ENCODE measurements at places on chromosomes 4 and X.

GRCh38 chr4:185470501-185471195, 885 bp downstream of the CCDC110 start:
- peak; percentile 19 for DNase-seq

GRCh38 chrX:46637938-46638337, 64.4 kb downstream of the CHST7 start:
- no peak for DNase-seq

DNA sequence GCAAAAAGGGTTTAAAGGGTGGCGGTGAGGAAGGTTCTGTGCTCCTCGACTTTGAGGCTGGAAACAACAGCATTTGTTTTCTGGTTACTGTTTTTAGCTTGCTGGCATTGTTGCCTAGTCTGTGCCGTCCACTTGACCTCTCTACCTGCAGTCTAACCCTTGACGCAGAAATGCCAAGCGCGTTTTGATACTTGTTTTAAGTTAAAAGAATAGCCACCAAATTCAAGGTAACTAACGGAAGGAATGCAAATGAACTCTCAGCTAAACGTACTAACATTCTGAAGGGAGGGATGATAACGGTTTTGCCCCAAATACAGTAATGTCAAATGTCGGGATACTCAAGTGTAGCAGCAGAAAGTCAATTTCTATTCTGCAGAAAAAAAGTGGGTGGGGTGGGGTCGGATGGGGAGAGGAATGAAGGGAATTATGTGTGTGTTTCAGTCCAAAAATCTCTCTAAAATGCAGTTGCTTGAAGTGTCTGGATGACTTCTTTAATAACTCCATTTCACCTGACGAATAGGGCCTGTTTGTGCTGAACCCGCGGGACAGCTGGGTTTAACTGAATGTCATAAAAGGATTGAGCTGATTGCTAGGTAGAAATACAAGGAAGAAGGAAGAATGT, 3.4 kb upstream of the NKX6-1 start:
- DNase-seq = no peak

DNA sequence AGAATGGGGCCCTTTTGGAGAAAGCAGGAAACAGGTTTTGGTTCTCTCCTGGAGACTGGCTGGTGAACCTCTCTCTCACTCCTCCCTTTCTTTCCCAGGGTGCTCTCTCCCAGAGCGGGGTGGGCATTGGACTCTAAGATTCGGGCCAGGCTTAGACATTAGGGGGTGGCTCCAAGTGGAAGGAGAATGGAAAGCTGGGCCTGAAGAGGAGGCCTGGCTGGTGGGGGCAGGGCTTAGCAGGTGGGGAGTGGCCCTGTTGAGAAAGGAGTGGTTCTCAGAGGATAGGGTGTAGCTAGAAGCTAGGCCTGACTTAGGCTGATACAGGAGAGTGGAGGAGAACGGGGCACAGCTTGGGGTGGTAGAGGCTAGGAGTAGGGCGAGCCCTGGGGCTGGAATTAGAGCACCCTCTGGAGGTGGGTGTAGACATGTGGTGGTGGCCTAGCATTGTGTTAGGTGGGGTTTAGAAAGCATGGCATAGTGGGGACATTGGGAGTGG, 5.7 kb downstream of the PLP2 start:
- DNase-seq = no peak

- no peak for DNase-seq
These were observed 72.2 kb upstream of the PPP3CA start for GRCh38 chr4:101419336-101420135.

GRCh38 chr4:110589297-110589696, 33.6 kb downstream of the PITX2 start:
- DNase-seq = no peak

GRCh38 chr4:125198916-125199315, 115.8 kb upstream of the FAT4 start:
- DNase-seq = no peak

GRCh38 chr4:101066626-101067170, 280.6 kb downstream of the PPP3CA start:
- DNase-seq = no peak

DNA sequence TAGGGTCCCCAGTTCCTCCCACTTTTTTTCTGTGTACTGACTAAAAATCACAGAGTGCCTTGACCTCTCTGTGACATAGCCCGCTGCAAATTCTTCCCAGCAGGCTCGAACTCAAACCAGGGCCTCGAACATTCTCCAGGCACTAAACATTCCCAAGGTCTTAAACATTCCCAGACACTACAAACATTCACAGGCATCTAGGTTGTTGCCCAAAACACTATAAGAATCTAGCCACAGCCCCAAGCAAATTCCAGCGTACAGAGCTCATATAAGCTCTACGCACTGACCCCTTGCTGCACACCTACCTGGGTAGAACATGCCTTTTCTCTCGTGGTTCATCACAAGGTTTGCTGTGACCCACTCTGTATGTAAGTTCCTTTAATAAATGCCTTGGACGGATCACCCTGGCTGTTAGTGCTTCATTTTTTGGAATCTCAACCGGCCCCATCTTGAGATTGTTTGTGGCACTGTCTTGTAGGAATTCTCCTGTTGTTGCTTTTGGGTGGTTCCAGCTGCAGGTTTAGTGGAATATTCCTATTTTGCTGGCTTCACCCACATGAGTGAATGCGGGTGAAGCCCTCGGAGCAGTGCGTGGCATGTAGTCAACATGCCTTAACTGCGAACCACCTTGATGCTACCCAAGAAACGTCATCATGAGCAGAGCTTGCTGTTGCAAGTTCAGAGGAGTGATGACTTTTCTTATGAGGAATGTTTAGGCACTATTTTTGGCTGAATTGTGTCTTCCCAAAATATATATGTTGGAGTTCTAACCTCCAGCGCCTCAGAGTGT, 230.0 kb downstream of the HS3ST1 start:
- DNase-seq = no peak

DNA sequence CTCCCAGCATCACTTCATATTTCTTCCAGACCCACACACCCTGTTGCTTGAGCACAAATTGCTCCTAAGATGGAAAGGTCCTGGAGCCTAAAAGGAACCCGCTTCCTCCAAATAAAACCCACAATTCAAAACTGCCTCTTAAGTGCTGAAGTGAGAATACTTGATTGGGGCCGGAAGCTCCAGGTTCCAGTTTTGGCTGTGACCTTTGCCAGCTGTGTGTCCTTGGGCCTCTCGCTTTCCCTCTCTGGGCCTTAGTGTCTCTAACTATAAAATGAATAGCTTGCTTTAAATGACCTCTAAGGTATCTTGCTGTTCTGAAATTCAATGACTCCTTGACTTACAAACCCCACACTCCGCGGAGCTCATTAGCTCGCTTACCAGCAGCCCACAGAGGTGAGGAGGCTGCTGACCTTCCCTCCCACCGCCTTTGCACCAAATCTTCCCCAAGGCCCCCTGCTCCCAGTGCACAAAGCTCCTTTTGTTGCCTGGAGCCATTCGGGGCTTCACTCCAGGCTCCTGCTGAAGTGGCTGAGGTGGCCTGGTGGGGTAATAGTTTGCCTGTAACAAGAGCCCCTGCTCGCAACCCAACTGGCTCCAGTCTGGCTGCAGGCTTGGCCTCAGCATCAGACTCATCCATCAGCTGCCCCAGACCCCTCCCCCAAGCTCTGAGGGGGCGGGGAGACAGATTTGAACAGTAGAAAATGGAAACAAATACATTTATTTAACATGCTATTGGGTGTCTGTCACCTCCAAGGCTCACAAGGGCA, 21.8 kb downstream of the STARD8 start:
- no peak for DNase-seq

GRCh38 chrX:10457092-10457491, 163.3 kb downstream of the MID1 start:
- DNase-seq = no peak

GRCh38 chr4:15754323-15754722, 23.8 kb upstream of the CD38 start:
- peak; percentile 49 for DNase-seq

GRCh38 chrX:6961286-6962005, 186.1 kb upstream of the STS start:
- DNase-seq = no peak

DNA sequence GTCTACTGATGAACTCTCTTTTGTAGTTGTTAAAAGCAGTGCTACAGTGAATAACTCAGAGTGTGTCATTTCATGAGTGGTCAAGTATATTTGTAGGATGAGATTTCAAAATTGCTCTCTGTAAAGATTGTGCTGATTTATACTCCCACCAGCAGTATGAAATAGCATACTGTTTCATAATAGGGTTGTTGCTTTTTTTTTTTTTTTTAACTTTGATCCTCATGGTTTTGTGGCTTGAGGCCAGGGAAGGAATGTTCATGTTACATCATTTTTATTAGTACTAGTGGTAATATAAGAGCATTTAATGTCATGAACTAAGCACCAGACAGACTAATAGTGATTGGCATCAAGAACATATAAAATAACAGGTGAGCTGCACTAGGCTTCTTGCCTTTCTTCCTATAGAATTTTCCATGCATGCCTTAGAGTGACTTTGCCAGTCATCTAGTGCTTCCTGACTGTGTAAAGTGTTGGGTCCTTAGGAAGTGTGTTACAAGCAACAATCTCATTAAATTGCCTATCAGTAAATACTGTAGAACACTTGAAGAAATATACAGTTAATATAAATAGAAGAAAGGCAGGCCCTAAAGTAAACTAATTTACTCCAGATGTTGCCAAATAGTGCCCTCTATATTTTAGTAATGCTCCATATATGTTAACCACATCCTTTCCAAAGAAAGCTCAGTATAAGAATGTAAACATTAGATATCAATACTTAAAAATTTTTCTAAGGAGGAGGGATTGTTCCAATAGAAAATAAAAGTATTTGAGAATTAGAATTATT, 38.6 kb upstream of the MSMO1 start:
- no peak for DNase-seq

DNA sequence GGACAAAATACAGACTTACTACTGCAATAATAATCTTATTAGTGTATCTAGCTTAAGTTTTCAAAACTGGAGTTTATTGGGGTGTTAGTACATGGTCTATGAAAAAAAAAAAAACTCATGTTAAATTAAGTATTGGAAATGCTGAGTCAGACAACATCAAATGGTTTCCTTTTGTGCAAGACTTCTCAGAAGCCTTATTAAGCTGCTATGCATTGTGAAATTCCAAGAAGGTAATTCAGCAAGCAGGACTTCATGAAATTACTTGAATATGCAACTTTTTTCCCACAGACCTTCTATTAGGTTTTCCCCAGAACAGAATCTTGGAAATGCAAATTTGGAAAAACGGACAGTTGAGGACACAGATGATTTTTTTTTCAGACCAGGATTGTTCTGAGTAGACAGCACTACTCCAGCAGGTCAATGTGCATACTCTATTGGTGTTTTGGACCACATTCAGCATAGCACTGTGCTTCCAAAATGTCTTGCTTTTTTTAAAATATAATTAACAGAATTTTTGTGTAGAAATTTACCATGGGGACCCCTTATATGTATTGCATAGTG, 568.8 kb upstream of the TENM3 start:
- no peak for DNase-seq

DNA sequence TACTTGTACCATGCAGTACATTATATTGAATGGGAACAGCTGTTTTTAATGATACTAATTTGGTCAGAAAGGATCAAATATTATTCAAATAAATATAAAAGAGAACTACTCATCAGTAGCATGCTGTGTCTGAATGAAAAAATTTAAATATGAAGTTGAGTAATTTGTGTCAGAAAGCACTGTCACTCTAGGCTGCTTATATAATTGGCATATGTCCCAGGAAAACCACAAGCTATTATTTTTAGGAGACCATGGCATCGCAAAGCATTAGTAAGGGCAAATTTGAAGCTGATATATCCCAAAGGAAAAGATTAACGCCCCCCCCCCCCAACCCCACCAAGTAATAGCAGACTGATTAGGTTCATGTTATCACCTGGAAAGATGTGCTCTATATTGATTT, 388.5 kb upstream of the SPANXN4 start:
- DNase-seq = no peak

DNA sequence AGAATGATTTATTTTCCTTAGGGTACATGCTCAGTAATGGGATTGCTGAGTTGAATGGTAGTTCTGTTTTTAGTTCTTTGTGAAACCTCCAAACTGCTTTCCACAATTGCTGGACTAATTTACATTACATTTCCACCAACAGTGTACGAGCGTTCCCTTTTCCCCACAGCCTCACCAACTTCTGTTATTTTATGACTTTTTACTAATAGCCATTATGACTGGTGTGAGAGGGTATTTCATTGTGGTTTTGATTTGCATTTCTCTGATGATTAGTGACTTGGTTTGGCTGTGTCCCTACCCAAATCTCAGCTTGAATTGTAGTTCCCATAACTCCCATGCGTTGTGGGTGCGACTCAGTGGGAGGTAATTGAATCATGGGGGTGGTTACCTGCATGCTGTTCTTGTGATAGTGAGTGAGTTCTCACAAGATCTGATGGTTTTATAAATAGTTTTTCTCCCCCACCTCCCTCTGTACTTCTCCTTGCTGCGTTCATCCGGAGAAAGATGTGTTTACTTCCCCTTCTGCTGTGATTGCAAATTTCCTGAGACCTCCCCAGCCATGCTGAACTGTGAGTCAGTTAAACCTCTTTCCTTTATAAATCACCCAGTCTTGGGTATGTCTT, 95.1 kb downstream of the GBA3 start:
- no peak for DNase-seq

- DNase-seq = no peak
These were observed 101.6 kb upstream of the PACRGL start for GRCh38 chr4:20598626-20599025.

All from CD8-positive, alpha-beta T cell (primary cell).